ENCODE measurements at places on chromosomes 16 and 17.

GRCh38 chr16:81514041-81514559 lies 69.5 kb downstream of the CMIP start:
- no peak for DNase-seq
- no peaks in the 10 kb centered on the region for H3K27me3 ChIP-seq
- no peak overlapping the region for H3K27ac ChIP-seq
- peaks cover 44% of the 10 kb centered on the region for H3K4me1 ChIP-seq

GRCh38 chr16:31508706-31509195 lies 560 bp upstream of the RUSF1 start:
- H3K27ac ChIP-seq, result peak overlapping the region; percentile 92
- peaks cover 10% of the 10 kb centered on the region for H3K36me3 ChIP-seq
- H3K4me3 ChIP-seq, result peak overlapping the region; percentile 77
- no peaks in the 10 kb centered on the region for H3K27me3 ChIP-seq

DNA sequence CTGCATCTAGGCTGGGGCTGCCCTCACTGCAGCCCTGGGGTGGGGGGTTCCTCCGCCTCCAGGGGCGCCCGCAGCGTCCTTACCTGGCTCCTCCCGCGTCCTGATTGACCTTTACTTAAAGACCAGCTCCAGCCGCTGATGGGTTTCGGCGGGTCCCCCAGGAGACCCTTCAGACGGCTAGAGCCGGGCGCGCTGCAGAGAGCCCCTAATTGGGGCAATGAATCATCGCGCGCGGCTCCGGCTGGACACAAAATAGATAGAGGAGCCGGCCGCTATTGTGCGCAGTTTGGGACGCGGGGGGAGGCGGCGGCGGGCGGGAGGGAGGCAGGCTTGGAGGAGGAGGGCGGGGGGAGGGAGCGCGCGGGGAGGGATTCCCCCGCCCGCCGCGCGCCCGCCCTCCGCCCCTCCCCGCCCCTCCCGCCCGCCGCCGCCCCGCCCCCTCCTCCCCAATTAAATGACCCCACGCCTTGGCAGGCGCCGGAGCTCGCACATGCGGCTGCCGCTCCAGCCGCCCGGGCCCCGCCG lies 56.5 kb upstream of the CIBAR2 start:
- peak overlapping the region; percentile 45 for H3K4me3 ChIP-seq
- peaks cover 20% of the 10 kb centered on the region for H3K27me3 ChIP-seq
- H3K36me3 ChIP-seq, result peaks cover 12% of the 10 kb centered on the region
- no peak overlapping the region for H3K27ac ChIP-seq
- H3K4me1 ChIP-seq, result peaks cover 76% of the 10 kb centered on the region

DNA sequence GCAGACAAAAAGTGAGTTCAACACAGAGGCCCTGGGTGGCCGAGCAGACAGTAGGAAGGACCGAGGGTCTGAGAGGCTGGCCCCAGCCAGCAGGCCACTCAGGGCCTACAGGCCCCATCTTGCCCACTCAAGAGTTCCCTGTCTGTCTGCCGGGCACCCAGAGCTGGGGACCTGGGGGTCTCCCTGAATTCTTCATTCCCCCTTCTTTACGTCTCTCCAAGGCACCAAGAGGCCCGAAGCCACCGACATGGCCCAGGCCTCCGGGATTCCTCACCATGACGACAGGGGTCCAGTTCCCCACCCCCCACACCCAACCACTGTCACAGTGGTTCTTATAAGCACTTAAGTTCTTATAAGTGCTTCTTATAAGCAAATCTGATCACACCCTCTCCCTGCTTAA lies 49.2 kb downstream of the NOS2 start:
- peaks cover 3% of the 10 kb centered on the region for H3K4me1 ChIP-seq
- H3K36me3 ChIP-seq, result no peaks in the 10 kb centered on the region
- H3K27me3 ChIP-seq, result no peaks in the 10 kb centered on the region

DNA sequence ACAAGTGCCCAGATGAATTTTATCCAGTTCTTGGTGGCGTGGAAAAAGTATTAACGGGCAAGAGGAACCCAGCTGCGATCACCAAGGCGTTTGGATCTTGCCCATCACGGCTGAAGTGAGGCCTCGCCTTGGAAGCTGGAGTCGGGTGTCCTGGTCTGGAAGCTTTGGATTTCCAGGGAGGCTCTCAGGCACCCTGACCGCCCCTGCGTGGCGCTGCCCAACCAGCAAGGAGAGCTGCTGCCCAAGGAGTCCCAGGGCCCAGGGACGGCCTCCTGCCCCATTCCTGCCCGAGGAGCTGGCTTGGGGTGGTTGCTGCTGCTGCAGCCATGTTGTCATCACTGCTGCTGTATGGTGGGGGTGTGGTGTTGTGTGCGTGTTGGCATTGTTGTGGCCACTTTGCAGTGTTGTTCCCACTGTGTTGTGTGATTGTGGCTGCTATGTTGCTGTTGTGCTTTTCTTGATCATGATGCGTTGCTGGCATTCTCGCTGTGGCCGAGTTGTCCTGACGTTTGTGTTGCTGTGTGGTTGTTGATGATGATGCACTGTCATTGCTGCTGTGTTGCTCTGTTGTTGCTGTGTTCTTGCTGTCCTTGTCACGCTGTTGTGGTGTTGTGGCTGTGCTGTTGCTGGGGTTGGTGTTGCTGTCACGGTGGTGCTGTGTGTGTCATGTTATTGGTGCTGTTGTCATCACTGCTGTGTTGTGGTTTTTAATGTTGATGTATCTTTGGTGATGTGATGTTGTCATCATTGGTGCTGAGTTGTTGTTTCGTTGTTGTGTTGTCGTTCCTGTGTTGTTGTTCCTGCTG lies 318.8 kb downstream of the C16orf95 start:
- peaks cover 9% of the 10 kb centered on the region for H3K4me1 ChIP-seq
- no peak for DNase-seq
- no peaks in the 10 kb centered on the region for H3K36me3 ChIP-seq

All from spinal cord (tissue), 10 donors.